Thymus (tissue), 14 donors: ENCODE measurements at places on chromosomes 3 and 15. TPM values are rescaled to one million over a fixed set of nuclear protein-coding genes. Genes with fewer than 3 reads are reported as not detected.

The CLDN18 gene
- 0.62 TPM for polyA plus RNA-seq

The DISP2 gene
- polyA plus RNA-seq, result 0.55 TPM

GRCh38 chr3:61608711-61609110 is 47.3 kb downstream of the PTPRG start:
- H3K4me3 ChIP-seq, result no peak overlapping the region
- no peaks in the 10 kb centered on the region for H3K27me3 ChIP-seq
- no peak for DNase-seq
- H3K4me1 ChIP-seq, result no peaks in the 10 kb centered on the region
- H3K27ac ChIP-seq, result no peak overlapping the region
- H3K36me3 ChIP-seq, result no peaks in the 10 kb centered on the region

The LACTB gene
- 22.3 TPM for polyA plus RNA-seq

- no peak overlapping the region for H3K4me3 ChIP-seq
- DNase-seq, result no peak
Observed at GRCh38 chr3:126971891-126972351, 11.0 kb upstream of the PLXNA1 start.

DNA sequence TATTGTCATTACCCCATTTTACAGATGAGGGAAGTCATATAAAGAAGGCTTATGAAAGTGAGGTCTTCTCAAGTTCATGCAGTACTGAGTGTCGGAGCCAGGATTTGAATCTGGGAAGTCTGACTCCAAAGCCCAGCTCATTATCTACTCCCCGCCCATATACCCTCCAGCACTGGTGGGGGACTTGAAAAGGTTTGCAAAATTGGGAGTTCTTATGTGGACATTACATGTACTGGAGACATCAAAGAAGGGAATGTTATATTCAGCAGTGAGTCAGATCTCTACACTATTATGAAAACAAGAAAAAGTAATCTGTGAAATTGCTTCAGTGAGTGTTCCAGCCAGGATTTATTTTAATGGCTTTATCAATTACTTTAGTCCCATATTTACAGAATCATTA is 185.2 kb upstream of the CADPS start:
- H3K36me3 ChIP-seq, result no peaks in the 10 kb centered on the region
- H3K27ac ChIP-seq, result no peak overlapping the region
- no peak overlapping the region for H3K4me3 ChIP-seq
- no peaks in the 10 kb centered on the region for H3K4me1 ChIP-seq
- H3K27me3 ChIP-seq, result no peaks in the 10 kb centered on the region
- DNase-seq, result no peak

The SEMA3B gene
- polyA plus RNA-seq, result 4.8 TPM

GRCh38 chr3:184549796-184550577 is 11.6 kb upstream of the EPHB3 start:
- no peak for DNase-seq
- H3K36me3 ChIP-seq, result no peaks in the 10 kb centered on the region
- no peaks in the 10 kb centered on the region for H3K4me1 ChIP-seq
- H3K4me3 ChIP-seq, result no peak overlapping the region
- no peak overlapping the region for H3K27ac ChIP-seq
- H3K27me3 ChIP-seq, result peaks cover 10% of the 10 kb centered on the region

The NXPE3 gene
- polyA plus RNA-seq, result 15.8 TPM

DNA sequence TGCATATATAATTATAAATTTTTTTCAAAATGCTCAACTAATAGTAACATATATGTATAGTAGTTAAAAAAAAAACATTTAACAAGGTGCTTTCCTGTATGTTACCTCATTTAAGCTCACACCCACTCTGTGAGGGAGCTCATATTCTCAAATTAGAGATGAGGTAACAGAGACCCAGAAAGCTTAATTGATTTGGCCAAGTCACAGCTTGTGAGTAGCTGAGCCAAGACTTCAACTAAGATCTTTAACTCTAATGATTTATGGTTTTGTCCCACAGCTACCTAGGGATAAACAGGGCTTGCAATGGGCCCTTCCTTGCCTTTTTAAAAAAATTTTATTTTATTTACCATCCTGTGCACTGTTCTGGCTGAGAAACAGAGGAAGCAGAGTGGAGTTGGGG is 230.0 kb upstream of the GOLIM4 start:
- no peaks in the 10 kb centered on the region for H3K4me1 ChIP-seq
- no peak overlapping the region for H3K4me3 ChIP-seq
- no peak for DNase-seq
- no peaks in the 10 kb centered on the region for H3K36me3 ChIP-seq

GRCh38 chr15:74228723-74229081 is 7.4 kb upstream of the CCDC33 start:
- H3K4me3 ChIP-seq, result no peak overlapping the region
- H3K4me1 ChIP-seq, result peaks cover 32% of the 10 kb centered on the region
- DNase-seq, result no peak
- H3K27me3 ChIP-seq, result no peaks in the 10 kb centered on the region
- H3K36me3 ChIP-seq, result no peaks in the 10 kb centered on the region

- H3K27me3 ChIP-seq, result no peaks in the 10 kb centered on the region
- no peak overlapping the region for H3K4me3 ChIP-seq
- H3K4me1 ChIP-seq, result peaks cover 12% of the 10 kb centered on the region
Observed at GRCh38 chr15:93168910-93169309, 79.9 kb upstream of the RGMA start.

- H3K36me3 ChIP-seq, result peaks cover 5% of the 10 kb centered on the region
- no peak within 1 kb of the TSS for H3K27ac ChIP-seq
- peak within 1 kb of the TSS; percentile 29 for H3K4me3 ChIP-seq
- peaks cover 24% of the 10 kb centered on the region for H3K4me1 ChIP-seq
- DNase-seq, result no peak
- peaks cover 44% of the 10 kb centered on the region for H3K27me3 ChIP-seq
Observed at GRCh38 chr15:41513506-41514227, at the start of gene LTK. Gene LTK (minus strand): TSS chr15:41513827. CDS start chr15:41513709, 118 bp downstream.

- no peaks in the 10 kb centered on the region for H3K27me3 ChIP-seq
- peaks cover 8% of the 10 kb centered on the region for H3K4me1 ChIP-seq
- no peaks in the 10 kb centered on the region for H3K36me3 ChIP-seq
Observed at GRCh38 chr3:101938262-101938847, 89.0 kb downstream of the NFKBIZ start.

The ACSBG1 gene
- 1.1 TPM for polyA plus RNA-seq

The SLC9C1 gene
- 0.11 TPM for polyA plus RNA-seq

DNA sequence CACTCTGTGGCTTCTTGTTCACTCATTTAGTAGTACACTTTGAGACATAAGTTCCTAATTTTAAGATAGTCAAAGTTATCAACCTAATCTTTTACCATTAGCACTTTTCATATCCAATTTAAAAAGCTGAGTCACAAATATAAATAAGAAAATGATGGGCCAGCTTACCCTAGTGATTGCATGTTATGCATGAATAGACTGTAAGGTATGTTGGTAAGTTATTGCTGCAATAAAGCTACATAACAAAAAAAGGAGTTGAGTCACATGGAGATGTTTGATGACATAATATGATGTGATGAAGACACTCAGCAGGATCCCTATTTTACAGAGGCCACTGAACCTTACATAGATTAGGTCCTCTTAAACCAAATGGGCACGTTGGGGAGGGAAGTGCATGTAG is 161.3 kb downstream of the OCA2 start:
- H3K4me1 ChIP-seq, result no peaks in the 10 kb centered on the region
- H3K27ac ChIP-seq, result no peak overlapping the region
- no peak overlapping the region for H3K4me3 ChIP-seq
- DNase-seq, result no peak
- no peaks in the 10 kb centered on the region for H3K27me3 ChIP-seq
- H3K36me3 ChIP-seq, result no peaks in the 10 kb centered on the region

- H3K27ac ChIP-seq, result no peak overlapping the region
- DNase-seq, result no peak
- no peaks in the 10 kb centered on the region for H3K36me3 ChIP-seq
- H3K4me1 ChIP-seq, result no peaks in the 10 kb centered on the region
- H3K27me3 ChIP-seq, result no peaks in the 10 kb centered on the region
- no peak overlapping the region for H3K4me3 ChIP-seq
Observed at GRCh38 chr15:82894971-82895520, 57.5 kb downstream of the HOMER2 start.

GRCh38 chr15:39622660-39623516 is 42.0 kb downstream of the THBS1 start:
- peaks cover 8% of the 10 kb centered on the region for H3K4me1 ChIP-seq
- no peaks in the 10 kb centered on the region for H3K27me3 ChIP-seq
- H3K4me3 ChIP-seq, result no peak overlapping the region
- no peak for DNase-seq
- no peak overlapping the region for H3K27ac ChIP-seq
- no peaks in the 10 kb centered on the region for H3K36me3 ChIP-seq

The CEP97 gene
- polyA plus RNA-seq, result 4.5 TPM

GRCh38 chr3:69240651-69241568 is 118.5 kb upstream of the LMOD3 start:
- no peaks in the 10 kb centered on the region for H3K27me3 ChIP-seq
- no peak for DNase-seq
- H3K36me3 ChIP-seq, result peaks cover 2% of the 10 kb centered on the region
- peaks cover 14% of the 10 kb centered on the region for H3K4me1 ChIP-seq
- H3K4me3 ChIP-seq, result no peak overlapping the region
